HT-29 (cell line): ENCODE measurements at places on chromosomes 2 and 18. TPM values are rescaled to one million over a fixed set of nuclear protein-coding genes. Genes with fewer than 3 reads are reported as not detected.

GRCh38 chr2:216633616-216634369 is 573 bp downstream of the IGFBP2 start:
- no peak for DNase-seq

DNA sequence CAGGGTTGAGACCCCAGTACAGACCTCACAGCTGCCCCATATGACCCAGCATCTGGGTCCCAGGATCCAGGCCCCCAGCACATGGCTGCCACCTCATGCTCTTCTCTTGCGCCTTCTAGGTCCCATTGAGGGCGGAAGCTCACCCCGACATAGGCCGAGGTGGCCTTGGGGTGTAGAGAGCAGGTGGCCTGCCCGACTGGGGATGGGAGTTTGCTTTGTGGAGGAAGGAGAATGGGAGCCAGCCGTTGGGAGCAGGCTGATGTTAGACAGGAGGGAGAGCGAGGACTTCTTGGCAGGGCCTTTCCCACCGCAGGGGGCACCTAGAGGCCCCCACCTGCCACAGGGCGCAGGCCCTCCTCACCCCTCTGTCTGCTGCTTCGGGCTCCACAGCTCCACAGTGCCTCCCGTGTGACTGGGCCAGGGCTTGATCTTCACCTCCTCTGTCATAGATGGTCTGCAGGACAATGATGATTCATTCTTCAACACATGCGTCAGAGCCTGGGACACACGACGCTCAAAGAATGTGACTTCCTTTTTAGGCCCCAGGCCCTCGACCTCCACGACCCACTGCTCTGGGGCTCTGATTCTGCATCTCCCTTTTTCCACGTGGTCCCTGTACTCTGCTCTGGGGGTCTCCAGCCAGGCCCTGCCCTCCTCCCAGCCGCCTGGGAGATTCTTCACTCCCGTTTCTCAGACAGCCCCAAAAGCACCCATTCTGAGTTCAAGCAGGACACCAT is 86.6 kb upstream of the ODC1 start:
- DNase-seq: no peak

DNA sequence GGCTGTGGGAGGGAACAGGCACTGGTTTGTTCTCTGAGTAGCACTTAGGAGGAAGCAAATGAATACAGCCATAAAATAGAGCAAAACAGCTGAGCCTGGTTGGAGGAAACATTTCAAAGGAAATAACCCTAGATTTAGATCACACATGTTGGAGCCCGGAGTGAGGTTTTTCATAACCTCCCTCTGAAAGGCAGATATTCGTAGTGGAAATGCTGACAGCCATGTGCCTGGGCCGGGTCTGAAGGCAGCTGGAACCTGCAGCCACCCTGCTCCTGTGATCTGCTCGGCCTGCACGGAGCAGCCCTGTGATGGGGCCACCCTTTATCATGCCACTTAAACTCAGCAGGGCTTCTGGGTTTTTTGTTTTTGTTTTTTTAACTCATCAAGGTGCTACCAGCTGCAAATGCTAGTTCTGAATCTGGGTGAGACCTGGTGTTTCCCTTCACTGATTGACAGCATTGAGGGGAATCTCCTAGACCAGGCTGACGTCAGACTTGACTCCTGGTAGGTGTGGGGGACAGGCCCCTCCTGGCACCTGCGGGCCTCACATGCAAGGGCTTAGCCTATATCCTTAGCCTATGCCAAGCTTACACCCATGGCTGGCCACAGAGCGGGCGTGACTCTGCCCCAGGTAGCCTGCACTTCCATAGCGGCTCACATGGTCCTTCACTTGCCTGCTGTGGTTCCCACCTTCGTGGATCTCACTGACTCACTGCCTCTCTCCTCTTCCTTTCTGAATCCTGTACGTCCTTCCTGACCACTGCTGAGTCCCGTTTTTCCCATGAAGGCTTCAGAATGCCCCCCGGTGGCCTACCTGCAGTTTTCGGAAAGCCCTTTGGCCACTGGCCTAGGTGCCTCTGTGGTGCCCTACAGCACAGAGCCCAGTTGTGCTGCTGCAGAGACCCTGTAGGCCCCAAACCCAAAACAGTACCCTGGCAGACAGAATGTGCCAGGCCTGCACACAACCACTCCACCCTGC is 217.3 kb downstream of the SEPTIN10 start:
- DNase-seq: no peak

The PRKAG3 gene
- total RNA-seq: not detected in 2 replicates

The RRM2 gene
- total RNA-seq: 223 and 264 TPM in 2 replicates

The PTRHD1 gene
- 57.9 and 58.1 TPM in 2 replicates for total RNA-seq

DNA sequence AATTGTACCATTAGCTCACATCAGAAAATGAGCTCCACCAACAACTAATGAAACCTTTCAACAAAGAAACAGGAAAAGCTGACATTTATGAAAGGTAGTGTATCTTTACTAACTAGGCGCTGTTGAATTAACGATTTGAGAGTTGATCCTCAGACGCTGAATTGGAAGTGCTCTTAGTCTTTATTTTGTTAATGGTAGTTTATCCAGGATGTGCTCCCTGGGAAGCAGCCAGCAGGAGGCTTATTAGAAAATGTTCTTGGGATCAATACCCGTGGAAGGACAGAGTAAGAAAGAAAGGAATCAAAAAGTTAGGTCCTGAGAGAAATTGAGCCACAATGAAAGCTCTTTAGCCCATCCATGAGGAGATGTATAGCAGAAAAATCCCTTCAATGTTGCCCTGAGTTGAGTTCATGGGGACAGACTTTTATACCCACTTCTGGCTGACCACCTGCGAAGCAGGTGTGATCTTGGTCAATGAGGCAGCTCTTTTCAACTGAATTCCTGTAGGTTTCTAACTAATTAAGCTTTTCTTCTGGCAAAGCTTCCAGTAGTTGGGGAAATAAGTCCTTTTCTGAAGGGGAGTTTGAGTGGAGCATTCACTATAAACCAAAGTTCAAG is 492.6 kb upstream of the REG3G start:
- no peak for DNase-seq

The STPG4 gene
- total RNA-seq: 6.9 and 7.1 TPM in 2 replicates

The GPC1 gene
- 9.9 and 12.3 TPM in 2 replicates for total RNA-seq

- no peak for DNase-seq
Measured at GRCh38 chr2:120094795-120095194, 81.9 kb downstream of the EPB41L5 start.

The MBP gene
- total RNA-seq: 27.4 and 28.9 TPM in 2 replicates

GRCh38 chr2:48397846-48398245 is 132.1 kb upstream of the STON1 start:
- no peak for DNase-seq

GRCh38 chr2:124725187-124725586 is 700.1 kb downstream of the CNTNAP5 start:
- no peak for DNase-seq

DNA sequence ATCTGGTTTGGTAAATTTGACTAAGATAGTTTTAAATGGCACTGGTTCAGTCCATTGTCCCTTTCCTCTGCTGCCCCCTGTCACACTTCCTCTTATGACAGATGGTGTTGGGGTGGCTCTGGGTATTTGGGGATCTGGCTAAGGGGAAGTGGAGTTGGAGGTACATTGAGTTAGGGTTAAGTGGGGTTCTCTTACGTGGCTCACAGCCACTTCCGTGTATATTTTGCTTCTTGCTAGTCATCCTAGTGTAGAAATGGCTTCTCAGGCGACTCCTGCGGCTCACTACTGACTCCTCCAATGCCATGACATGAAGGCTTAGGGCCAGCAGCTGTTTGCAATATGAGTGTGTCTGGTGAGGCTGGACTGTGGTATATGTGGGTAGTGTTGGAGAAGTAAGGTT is 187.0 kb downstream of the HAUS1 start:
- no peak for DNase-seq

GRCh38 chr2:166536111-166536510 is 42.1 kb upstream of the SCN7A start:
- DNase-seq: no peak

DNA sequence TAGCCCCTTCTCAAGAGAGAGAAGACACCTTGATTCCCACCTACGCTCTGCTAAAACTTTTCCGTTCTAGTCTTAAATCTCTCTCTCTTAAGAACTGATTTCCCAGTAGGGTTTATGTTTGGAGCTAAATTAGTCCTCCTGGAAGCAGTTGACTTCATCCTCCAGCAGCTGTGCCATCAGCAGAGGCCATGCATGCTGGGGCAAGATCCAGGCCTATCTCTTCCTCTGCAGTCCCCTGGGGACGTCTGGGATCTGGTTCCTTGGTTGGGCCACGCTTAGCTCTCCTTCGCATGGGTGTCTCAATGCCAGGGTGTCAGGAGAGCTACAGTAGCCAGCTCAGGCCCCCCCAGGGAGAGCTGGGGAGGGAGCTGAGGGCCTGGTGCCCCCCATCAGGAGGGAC is 49.7 kb downstream of the HPCAL1 start:
- DNase-seq: no peak
